HS-5 (cell line): ENCODE measurements at places on chromosomes 12 and 14.

DNA sequence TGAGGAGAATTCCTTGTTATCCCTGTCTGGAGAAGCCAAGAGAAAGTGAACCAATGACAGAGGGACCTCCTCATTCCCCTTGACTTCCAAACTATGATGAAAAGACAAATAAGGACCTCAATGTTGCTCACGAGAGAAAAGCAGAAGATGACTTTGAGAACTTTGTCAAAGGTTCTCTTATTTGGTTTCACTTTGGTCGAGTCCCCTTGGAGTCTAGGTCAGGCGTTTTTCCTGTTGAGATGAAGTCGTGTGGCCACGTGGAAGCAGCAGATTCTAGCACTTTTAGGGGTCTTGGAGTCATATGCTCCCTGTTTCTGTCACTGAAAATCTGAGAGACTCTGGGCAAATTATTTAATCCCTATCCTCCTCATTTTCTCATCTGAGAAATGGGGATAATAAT is 33.8 kb upstream of the COL2A1 start:
- no peak for DNase-seq

- DNase-seq, result no peak
These were observed 20.1 kb downstream of the BICD1 start for GRCh38 chr12:32126720-32127119.

DNA sequence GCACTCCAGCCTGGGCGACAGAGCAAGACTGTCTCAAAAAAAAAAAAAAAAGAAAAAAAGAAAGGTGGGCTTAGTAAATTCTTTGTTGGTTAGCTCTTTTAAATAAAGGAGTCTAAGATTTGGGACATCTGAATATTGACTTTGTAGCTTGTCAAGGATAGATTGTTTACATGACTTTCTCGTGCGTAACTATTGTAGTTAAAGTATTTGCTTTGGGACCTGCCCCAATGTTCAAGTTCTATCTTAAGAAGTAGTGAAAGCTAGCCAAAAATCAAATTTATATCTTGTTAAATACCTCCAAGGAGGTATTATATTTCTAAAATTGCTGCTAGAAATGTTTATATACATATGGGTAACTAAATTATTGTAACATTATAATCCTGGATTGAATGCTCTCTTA is 32.4 kb downstream of the PTPN21 start:
- no peak for DNase-seq

GRCh38 chr14:61638595-61639387 is 56.5 kb upstream of the HIF1A start:
- no peak for DNase-seq

GRCh38 chr14:58309086-58309485 is 10.7 kb downstream of the ARID4A start:
- DNase-seq, result no peak

- DNase-seq, result no peak
These were observed 86.8 kb upstream of the ADAMTS20 start for GRCh38 chr12:43638806-43639205.

DNA sequence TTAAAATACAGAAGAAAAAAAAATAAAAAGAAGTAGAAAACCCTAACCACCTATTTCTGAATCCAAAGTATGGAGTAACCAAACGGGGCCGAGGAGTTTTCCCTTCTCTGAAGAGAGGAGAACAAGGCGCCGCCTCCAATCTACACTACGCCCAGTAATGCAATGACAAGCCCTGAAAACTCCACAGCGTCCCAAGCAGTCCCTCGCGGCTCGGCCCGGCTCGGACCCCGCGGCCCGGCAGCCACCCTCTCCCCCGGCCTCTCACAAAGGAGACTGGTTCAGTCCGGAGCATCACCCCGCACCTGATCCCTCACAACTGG is 371 bp downstream of the CHD8 start:
- no peak for DNase-seq

GRCh38 chr12:47715877-47716548 is 9.3 kb downstream of the ENDOU start:
- no peak for DNase-seq

DNA sequence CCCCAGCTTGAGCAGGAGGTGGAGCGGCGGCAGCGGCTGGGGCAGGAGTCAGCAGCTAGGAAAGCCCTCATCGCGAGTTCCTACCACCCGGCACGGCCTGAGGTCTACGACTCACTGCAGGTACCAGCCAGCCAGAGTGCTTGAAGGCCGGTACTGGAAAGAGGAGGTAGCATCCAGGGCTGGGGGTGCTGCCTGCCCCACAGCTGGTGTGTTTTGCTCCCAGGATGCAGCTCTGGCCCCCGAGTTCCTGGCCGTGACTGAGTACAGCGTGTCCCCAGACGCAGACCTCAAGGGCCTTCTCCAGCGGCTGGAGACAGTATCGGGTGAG is 1.6 kb downstream of the OGFOD2 start:
- DNase-seq, result no peak

DNA sequence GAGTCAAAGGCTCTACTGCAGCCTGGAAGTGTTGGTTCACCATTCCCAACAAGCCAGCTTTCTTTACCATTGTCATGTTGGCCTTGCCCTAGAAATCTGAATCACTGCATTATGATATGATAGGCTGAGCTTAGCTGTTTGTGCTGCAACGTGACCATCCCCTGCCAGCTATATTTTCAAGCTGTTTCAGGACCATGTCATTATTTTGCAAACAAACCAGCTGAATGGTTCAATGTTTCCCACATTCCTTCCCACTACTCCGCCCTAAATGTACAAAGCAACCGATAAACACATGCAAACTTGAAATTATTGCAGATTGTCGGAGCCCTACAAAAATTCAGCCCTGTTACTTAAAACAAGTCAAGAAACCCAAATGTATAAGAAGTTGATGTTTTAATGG is 136.1 kb downstream of the KICS2 start:
- no peak for DNase-seq

DNA sequence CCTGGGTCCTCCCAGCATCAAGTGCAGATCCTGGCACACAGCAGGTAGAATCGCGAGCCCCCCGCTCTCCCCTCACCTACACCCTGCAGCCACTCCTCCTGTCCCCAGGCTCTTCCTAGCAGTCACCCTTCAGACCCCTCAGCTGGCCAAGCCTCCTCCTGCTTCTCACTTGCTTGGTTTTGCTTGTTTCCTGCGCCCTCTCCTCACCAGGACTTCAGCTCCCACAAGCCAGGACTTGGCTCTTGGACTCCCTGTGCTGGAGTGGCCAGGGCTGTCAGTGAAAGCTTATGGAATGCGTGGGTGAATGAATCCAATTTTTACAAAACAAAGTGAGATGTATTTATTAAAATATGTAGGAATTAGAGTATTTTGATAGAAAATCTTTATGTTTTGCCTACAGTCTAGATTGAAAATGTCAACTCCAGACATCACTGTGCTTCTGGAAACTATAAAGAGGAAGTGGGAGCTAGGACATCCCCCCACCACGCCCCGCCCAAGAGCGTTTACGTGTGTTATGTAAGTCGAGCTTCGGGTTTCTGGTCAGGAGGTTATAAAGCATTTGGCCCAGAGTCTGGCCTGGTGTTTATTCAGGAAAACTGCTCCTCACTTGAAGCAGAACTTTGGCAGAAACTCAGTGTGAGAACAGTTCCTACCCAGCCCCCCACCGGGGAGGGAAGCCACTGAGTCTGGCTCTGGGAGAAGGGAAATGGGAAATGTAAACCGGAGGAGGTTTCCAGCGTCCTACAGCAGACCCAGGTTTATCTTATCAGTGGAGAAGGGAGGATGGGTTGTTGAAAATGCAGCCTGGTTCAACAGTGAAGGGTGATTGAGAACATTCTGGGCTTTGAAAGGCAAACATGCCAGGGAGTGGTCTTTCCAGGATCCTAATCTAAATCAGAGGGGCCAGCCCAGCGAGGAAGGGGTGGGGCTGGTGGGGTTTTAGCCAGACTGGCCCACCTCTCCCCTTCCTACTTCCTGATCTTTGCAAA is 8.8 kb downstream of the ALDH2 start:
- no peak for DNase-seq

GRCh38 chr14:104219731-104220214 is 81.4 kb downstream of the KIF26A start:
- DNase-seq, result no peak

DNA sequence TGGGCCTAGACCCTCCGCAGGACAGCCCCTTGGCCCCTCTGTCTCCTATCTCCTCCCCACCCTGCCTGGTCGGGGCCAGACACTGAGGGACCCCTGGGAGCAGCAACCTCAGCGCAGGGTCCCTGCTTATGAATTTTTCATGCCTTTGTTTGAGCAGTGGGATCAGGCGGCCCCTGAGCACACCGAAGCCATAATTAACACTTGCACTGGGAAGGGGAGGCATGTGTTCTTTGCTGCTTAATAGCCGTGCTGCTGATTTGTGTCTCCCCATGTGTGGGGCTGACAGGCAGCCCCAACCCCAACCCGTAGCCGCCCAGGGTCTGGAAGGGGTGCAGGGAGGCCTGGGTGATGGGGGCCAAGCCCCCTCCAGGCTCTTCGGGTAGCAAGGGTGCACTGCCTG is 52.7 kb downstream of the FBRSL1 start:
- no peak for DNase-seq

DNA sequence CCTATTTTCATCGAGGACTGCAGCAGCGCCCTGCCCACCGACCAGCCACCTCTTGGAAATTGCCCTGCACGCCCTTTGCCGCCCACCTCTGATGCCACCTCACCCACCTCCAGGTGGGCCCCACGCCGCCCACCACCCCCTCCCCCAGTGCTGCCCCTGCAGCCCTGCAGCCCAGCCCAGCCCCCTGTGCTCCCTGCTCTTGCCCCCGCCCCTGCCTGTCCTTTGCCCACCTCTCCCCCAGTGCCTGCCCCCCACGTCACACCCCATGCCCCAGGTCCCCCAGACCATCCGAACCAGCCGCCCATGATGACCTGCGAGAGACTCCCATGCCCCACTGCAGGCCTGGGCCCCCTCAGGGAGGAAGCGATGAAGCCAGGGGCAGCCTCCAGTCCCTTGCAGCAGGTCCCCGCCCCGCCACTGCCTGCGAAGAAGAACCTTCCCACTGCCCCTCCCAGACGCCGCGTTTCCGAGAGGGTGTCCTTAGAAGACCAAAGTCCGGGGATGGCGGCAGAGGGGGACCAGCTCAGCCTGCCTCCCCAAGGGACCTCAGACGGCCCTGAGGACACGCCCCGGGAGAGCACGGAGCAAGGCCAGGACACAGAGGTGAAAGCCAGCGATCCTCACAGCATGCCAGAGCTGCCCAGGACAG is 96.5 kb downstream of the LGMN start:
- no peak for DNase-seq

- DNase-seq, result no peak
These were observed 266.4 kb upstream of the CAND1 start for GRCh38 chr12:67002720-67003119.

DNA sequence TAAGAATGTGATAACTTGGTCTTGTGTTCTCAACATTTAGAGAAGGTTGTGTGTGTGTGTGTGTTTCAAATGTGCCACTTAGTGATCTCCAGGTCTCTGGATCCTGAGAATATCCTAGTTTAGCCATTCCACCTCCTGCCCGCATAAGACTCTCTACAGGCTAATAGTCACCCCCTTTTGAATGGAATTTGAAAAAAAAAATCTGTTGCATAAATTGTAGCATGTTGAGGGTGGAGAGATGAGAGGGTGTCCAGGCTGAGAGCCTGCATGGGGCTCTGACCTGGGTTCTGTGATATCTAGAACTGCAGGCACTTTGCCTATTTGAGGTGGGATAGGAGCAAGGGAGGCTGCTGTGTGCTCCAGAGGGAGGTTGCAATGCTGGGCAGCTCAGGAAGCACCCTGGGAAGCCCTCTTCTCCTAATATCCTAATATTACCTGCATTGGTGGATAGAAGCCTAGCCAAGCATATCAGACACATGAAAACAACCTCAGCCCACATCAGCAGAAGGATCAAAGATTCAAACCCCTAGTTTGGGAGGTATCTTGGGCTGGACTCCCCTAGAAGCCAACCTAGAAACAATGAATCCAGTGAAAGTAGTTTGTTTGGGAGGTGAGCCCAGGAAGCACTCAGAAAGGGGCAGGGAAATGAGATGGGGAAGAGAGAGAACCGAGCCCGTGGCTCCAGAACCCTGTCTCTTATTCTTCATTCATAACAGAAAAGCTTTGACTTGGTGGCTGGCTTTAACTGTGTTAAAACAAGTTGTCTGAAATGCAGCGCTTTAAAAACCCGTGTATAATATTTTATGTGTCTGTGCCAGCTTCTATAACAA is 35.6 kb upstream of the RBM19 start:
- no peak for DNase-seq

- no peak for DNase-seq
These were observed 3.6 kb downstream of the STX2 start for GRCh38 chr12:130835436-130835835.

DNA sequence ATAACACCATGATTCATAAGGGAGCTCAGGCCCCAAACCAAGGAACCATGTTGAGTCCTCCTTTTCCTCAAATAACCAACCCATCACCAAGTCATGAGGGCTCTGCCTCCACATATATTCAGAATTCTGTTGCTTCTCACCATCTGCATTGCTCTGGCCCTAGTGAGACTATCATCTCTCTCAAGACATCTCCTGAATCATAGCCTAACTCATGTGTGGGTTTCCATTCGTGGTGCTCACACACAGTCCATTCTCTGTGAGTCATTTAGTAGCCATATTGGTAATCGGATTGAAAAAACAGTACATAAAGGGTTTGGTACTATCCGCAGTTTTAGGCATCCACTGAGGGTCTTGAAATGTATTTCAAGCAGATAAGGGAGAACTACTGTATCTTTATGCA is 5.1 kb upstream of the SLC38A2 start:
- no peak for DNase-seq

DNA sequence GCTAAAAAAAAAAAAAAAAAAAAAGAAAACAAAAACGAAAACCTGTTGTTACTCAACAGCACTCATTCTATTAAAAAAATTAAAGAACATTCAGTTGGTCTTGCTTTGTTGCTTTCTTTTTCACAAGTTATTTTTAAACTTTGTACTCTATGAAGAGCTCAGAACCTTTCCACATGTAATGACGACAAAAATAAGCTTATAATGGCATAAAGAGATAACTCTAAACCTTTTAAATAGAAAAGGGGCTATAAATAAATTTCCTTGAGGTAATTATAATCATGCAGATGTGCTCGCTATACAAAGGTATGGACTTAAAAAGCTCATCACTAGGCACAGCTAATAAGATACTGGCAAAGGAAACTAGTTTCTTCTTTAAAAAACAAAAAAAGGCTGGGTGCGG is 13.4 kb downstream of the NR2C1 start:
- DNase-seq, result no peak

DNA sequence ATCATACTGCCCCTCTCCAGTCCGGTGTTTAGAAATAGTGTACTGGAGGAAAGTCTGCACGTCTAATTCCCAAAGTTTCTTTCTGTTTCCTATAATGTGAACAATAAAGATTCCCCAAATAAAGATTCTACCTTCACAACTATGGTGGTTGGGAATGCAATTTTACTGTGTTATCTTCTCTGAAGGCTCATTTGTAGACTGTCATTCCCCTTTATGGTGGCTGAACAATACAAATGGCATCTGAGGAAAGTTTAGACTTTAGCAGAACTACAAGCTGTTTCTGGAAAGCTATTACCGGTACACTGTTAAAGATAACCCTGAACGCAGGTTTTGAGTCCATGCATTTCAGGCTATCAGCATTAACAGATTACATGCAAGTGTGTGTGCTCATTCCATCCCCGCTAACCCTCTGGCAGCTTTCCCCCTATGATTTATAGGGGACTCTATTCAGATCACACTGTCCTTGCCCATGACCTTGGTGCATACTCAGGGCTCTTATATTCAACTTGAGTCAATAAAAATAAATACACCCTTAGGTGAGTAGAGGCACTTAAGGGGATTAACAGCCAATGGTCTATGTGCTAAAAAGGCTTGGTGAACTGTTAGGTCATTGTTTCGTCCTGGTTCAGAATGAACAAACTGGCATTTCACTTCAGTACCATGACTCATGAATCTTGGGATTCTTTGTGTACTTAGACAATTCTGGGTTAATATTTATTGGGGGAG is 60.7 kb upstream of the PYGL start:
- DNase-seq, result peak; percentile 32

- DNase-seq, result no peak
These were observed 10.8 kb upstream of the GYS2 start for GRCh38 chr12:21615431-21615830.
